Thoracic aorta endothelial cell (primary cell): ENCODE measurements at places on chromosomes 2 and 18. TPM values are rescaled to one million over a fixed set of nuclear protein-coding genes. Genes with fewer than 3 reads are reported as not detected.

The PUS10 gene
- total RNA-seq, result 14.1 and 16.5 TPM in 2 replicates

The KYNU gene
- 0.43 TPM in 1 of 2 replicates, not detected in the other for total RNA-seq

The STPG4 gene
- total RNA-seq, result 0.13 and 0.65 TPM in 2 replicates

The MAP4K3 gene
- total RNA-seq, result 46.2 and 50.4 TPM in 2 replicates

The DSG4 gene
- total RNA-seq, result not detected in 2 replicates

The DSC2 gene
- total RNA-seq, result 0.14 TPM in 1 of 2 replicates, not detected in the other
